ENCODE measurements at places on chromosomes 12 and 14. TPM values are rescaled to one million over a fixed set of nuclear protein-coding genes. Genes with fewer than 3 reads are reported as not detected.

Gene ASPG
- total RNA-seq = 0.71 TPM

DNA sequence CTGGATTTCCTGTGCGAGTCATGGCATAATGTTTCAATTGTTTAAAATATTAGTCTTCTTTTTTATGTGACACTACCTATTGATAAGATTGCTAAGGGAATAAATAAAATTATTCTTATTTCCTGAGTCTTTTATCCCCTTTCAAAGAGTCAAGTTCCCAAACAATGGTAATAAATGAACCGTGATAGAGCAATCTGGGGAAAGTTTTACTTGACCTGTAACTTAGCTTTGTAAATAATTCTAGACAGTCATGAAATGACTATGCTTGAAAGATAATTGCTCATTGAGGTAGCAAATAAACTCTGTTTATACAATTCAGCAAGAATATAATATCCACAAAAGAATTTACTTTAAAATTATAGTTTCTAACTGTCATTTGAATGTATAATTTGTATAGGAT, 82.1 kb downstream of the TSPAN8 start:
- H3K27ac ChIP-seq = no peak overlapping the region
- no peaks in the 10 kb centered on the region for H3K4me1 ChIP-seq
- no peak for DNase-seq
- H3K27me3 ChIP-seq = no peaks in the 10 kb centered on the region
- H3K4me3 ChIP-seq = no peak overlapping the region
- H3K36me3 ChIP-seq = no peaks in the 10 kb centered on the region

DNA sequence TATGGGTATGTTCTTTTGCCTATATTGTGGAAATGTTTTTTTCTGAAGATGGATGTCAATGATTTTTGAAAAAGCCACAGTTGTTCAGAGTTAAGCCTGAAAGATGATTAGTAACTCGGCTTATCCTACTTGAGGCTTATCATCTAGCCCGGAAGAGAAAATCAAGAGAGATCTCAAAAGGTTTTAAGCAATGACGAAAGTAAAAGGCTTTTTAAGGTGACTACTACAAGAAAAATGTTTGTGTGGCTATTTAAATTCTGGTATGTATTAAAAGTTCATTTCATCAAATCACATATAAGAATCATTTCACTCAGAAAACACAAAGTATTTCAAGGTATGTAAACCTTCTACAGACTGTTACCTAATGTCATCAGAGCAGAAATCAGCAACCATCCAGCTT, 40.2 kb downstream of the HEATR5A start:
- no peaks in the 10 kb centered on the region for H3K4me1 ChIP-seq
- H3K4me3 ChIP-seq = no peak overlapping the region
- H3K27me3 ChIP-seq = no peaks in the 10 kb centered on the region
- no peak for DNase-seq
- H3K36me3 ChIP-seq = peaks cover 35% of the 10 kb centered on the region
- H3K27ac ChIP-seq = no peak overlapping the region

Gene NELL2
- 5.5 TPM for total RNA-seq

GRCh38 chr12:116990971-116991966, 80.5 kb downstream of the FBXW8 start:
- no peak for DNase-seq
- H3K4me1 ChIP-seq = no peaks in the 10 kb centered on the region

GRCh38 chr12:13570005-13570694, 373.6 kb downstream of the EMP1 start:
- no peak for DNase-seq
- peaks cover 3% of the 10 kb centered on the region for H3K27me3 ChIP-seq
- H3K36me3 ChIP-seq = peaks cover 7% of the 10 kb centered on the region
- H3K4me1 ChIP-seq = no peaks in the 10 kb centered on the region

- no peaks in the 10 kb centered on the region for H3K27me3 ChIP-seq
- DNase-seq = no peak
- no peak overlapping the region for H3K27ac ChIP-seq
- H3K36me3 ChIP-seq = peaks cover 45% of the 10 kb centered on the region
- no peak overlapping the region for H3K4me3 ChIP-seq
Measured at GRCh38 chr12:6333029-6333428, 8.8 kb downstream of the TNFRSF1A start.

Gene GPR84
- 0.20 TPM for total RNA-seq
